Fibroblast of villous mesenchyme (primary cell): ENCODE measurements at places on chromosomes 6 and 20. TPM values are rescaled to one million over a fixed set of nuclear protein-coding genes. Genes with fewer than 3 reads are reported as not detected.

PROKR2 gene
- total RNA-seq: not detected in 2 replicates

LRRN4 gene
- under 0.01 TPM in 1 of 2 replicates, not detected in the other for total RNA-seq

PACRG gene
- total RNA-seq: under 0.01 and 0.97 TPM in 2 replicates

SALL4 gene
- 0.43 and 0.97 TPM in 2 replicates for total RNA-seq

ENPP4 gene
- 0.32 and 2.2 TPM in 2 replicates for total RNA-seq

OR2B6 gene
- not detected in 2 replicates for total RNA-seq
